Stimulated activated memory B cell treated with anti-CD40 and anti-IgM and Interleukin-4, amounts not matched to agents 10 μg/mL and 1 μg/mL and 100 μg/mL, for 72 hours (primary cell): ENCODE measurements at places on chromosomes 4 and X.

DNA sequence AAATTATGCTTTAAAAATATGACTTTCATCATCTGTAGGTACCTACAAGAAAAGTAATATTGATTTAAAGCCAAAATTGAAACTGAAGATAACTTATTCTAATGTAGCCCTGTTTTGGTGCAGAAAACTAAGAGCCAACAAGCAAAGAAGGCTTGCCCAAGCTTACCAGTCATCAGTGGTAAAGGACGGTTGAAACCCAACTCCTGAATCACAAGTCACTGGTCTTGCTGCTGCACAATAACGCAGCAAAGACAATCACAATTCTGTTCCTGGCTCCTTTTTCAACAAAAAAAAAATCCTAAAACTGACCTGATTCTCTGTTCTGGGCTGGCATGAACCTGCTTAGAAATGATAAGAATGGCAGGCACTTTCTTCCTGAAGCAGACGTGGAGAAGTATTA lies 34.5 kb downstream of the WDFY3 start:
- no peak for ATAC-seq

GRCh38 chrX:2707334-2707760 lies 16.3 kb downstream of the CD99 start:
- ATAC-seq, result peak; percentile 96

DNA sequence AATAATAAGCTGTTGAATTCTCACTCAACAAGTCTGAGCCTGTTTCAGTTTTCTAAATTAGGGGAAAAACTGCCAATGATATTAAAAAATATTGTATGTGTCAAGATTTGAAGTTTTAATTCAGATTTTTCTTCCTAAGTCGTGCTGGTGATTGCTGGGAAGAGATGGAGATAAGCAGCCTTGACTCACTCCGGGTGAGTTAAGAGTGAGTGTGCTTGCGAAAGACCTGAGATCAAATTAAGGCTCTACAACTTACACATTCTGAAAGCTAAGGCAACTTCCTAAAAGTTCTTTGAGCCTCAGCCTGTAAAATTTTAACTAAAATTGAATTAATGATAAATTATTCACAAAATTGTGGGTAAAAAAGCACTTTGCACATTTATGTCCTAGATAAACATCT lies 1441.2 kb downstream of the PCDH7 start:
- no peak for ATAC-seq

- peak; percentile 27 for ATAC-seq
Observed at GRCh38 chr4:21948347-21949072, at the start of gene KCNIP4. TSS of gene KCNIP4 (minus strand) at chr4:21948772.

DNA sequence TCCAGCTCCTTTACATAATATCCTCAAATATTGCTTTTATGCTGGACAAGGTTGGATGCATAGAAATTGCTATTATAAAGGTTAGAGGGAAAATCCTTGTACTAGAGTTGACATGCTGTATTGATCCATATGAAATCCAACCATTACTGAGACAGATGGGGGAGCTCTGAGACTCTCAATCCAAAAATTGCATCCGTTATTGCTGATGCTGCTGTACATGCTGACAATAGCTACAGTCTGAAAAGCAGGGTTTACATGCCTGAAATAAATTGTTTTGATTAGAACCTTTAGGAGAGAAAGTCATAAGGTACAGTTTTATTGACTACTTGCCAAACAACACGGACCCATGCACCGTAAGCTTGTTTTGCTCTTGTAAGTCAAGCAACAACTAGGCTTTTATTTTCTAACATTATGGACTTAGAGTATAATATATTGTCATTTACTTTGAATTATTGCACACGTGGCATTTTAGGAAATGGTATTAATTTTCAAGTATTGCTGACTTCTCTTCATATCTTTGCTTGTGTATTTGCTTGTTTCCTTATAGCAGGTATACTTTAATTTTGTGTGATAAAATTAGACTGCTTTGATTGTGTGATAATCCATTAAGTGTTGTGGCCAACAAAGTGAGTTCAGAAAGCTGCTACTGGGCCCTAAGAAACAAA lies 1365.2 kb downstream of the STIM2 start:
- ATAC-seq, result no peak

- ATAC-seq, result no peak
Observed at GRCh38 chrX:140034916-140035315, 69.6 kb upstream of the CXorf66 start.

GRCh38 chr4:52870225-52870624 lies 8.1 kb downstream of the RASL11B start:
- ATAC-seq, result no peak

DNA sequence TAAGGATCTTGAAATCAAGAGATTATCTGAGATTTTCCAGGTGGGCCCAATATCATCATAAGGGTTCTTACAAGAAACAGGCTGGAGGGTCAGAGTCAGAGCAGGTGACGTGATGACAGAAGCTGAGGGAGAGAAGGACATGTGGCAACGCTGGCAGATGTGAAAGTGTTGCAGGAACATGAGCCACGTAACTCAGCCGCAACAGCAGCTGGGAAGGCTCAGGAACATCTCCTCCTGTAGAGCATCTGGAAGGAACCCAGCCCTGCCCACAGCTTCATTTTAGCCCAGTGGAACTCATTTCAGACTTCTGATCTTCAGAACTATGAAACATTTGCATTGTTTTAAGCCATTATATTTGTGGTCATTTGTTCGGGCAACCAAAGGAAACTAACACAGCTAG lies 156.3 kb upstream of the VEGFC start:
- no peak for ATAC-seq

DNA sequence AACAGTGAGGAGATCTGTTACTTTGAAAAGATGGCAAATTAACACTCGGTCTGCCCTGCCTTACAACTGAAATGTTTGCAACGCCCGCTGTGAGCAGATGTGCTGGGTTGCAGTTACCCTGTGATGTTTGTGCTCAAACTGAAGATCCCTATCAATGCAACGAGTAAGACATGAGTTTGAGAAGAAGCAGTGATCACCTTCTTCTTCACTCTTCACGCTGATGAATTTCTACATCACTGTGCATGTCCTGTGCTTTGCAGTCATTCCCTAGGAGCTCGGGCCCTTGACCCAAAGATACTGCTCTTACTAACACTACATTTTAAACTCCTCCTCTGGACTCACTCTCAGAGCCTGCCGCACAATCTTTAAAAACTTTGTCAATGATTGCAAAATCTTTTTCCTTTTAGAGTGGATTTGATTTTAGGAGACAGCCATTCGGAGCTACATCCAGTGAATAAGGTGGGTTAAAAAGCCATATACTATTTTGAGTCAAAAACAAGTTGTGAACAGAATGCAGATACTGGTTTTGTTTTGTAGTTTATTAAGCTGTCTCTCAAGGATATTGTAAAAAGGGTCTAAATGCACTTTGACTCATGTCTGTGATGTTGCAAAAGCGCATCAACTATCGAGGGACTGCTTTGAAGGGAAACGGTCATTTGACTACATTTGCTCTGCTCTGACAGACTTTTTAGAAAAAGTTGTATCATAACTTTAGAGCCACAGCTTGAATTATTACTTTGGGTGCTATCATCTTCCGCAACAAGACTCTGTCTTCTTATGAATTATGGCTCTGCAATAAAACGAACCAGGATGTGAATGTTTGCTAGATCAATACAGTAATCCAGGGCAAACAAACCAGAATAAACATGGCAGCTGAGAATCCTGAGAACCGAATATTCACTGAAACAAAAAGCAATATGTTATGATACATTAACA lies 5.7 kb upstream of the RHOH start:
- ATAC-seq, result no peak

DNA sequence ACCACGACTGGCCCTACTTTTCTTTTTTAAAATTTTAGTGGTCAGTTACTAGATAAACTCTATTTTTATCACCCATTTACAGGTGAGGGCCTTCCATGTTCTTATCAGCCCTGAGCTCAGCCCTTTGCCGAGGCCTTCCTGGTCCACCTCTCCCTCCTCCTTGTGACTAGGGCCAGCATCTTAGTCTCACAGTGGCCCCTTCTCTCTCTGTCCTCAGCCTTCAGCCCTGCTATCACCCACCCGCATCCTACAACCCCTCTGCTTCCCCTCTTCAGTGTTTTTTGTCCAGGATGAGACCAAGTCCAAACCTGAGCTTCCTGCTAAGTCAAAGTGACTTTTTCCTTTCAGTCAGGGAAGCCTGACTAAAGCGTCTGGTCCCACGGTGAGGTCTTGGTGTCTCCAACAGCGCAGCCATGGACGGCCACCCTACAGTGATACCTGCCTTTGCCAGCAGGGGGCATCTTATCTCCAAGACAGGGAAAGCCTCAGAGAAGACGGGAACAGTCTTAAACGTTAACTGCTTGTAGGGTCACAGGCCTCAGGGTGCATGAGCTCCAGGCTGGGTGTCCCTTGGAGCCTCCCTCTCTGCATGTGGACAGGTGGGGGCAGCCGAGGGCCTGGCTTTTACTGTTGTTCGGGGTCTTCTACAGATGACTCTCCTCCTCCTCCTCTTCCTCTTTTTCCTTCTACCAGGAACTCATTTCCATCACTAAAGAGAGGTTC lies 11.7 kb upstream of the GAGE10 start:
- peak; percentile 57 for ATAC-seq

DNA sequence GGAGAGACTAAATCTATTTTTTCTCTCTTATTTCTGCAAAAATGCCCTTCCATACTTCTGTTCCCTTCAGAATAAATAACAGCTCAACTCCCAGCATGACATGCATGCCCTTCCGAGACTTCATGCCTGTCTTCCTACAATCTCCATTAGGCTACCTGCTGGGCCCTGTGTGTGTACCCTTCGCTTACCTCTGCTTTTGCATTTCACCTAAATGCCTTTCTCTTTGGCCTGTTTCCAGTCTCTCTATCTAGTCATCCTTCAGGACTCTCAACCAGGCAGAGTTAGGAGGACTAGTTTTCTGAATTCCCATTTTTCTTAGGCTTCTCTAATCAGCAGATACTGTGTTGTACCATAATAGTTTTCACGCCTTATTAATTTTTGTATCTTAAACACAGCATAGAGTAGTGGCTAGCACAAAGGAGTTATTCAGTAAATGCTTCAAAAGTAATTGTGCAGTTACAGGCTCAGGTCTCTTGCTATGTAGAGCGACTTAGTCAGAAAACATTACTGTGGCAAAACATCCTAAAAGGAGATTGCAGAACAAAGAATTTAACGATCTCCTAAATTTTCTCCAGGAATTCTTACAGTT lies 20.5 kb downstream of the SEPTIN11 start:
- ATAC-seq, result no peak

DNA sequence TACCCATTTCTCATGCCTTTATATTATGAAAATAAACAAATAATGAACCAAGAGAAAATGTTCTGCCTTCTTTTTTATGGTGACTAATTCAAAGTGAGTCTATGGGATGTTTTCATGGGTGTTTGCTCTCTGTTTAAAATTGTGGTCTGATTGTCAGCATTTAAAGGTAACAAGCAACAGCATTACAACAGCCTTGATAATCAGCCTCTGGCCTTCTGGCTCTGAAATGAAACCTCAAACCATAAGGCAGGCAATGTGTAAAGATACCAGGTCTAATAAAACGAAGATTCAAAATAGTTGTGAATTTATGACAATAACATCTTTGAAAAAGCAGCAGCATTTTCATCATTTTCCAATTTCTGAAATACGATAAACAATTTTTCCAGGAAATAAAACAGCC lies 63.7 kb downstream of the FAM13A start:
- ATAC-seq, result no peak

DNA sequence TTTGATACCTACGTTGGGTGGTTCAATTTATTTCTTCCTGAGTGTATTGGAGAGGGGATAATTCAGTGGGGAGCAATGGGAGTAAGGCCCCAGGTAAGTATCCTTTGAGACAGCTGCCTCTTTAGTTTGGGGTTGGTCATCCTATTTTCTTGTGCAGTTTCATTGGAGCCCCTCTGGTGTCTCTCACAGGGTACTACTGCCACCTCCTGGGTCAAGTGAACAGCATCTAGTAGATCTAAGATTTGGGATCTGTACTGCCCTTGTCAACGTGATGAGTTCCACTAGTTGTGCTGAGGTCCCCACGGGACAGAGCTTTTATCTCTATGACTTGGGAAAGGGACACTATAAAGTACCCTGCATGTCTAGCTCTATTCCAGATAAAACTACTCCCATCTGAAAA lies 80.6 kb downstream of the PBDC1 start:
- peak; percentile 61 for ATAC-seq

- ATAC-seq, result no peak
Observed at GRCh38 chr4:71941001-71941400, 90.8 kb upstream of the NPFFR2 start.

- ATAC-seq, result no peak
Observed at GRCh38 chrX:88425739-88426138, 321.3 kb upstream of the CPXCR1 start.

DNA sequence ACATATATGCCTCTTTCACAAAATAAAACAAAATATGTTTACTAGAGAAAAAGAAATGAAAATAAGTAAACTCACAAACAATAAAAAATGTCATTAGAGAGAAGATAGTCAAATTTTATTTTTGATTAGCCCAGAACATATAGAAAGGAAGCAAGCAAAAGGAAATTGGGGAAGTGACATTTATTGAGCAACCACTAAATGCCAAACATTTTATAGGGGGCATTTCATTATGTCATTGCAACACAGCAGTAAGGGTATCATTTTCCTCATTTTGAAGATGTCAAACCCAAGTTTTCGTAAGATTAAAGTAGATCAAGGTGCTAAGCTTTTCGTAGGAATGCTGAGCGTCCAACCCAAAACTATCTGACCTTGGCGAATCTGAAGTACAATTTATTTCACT lies 1331.5 kb upstream of the PABPC4L start:
- ATAC-seq, result no peak

DNA sequence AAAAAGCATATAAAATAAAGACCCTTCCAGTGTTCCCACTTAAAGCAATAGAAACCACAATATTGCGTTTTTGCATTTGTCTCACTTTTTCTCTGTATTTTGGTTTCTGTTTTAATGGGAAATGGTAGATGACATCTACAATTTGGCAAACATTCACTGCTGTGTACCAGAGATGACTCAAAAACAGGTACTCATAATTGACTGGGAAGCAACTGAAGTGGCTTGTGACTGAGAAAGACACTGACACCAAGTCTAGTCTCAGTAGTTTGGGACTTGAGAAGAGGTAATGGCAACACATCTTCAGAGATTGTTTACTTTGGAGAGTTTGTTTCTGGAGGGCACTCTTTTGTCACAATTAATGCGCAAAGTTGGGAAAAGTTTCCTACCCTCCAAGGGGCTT lies 42.0 kb downstream of the AREG start:
- ATAC-seq, result no peak

GRCh38 chr4:84677093-84677492 lies 94.2 kb downstream of the CDS1 start:
- ATAC-seq, result no peak

DNA sequence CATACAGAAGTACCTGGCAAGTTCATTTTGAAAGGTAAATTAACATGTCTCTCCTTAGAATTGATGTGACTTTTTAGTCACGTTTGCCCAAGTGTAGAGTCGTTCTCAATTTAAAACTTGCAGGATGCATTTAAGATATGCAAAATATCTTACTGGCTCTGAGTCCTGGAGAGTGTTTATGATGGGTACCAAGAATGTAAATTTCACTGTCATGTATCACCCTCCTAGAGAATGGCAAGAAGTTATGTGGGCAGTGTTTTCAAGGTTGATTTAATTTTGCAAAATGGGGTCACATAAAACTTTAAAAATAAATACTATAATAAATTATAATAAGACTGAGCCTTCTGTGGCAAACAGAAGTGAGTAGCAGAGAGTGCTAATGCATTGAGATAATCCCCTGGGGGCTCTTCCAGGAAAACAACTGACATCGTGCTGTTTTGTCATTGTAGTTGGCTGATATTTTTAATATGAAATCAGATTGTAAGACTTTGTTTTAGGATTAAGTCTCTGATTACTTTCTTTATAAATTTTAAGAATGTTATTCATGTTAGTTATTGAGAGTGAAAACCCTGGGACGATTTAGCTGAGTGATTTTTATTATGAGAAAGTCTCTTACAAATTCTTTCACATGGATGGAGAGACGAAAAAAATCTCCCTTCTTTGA lies 103.0 kb downstream of the AFF1 start:
- ATAC-seq, result no peak
